Stimulated activated CD8-positive, alpha-beta memory T cell treated with anti-CD3 and anti-CD28 coated beads, Interleukin-7, amount 100 ng/mL, for 24 hours (primary cell): ENCODE measurements at places on chromosomes 4 and X.

DNA sequence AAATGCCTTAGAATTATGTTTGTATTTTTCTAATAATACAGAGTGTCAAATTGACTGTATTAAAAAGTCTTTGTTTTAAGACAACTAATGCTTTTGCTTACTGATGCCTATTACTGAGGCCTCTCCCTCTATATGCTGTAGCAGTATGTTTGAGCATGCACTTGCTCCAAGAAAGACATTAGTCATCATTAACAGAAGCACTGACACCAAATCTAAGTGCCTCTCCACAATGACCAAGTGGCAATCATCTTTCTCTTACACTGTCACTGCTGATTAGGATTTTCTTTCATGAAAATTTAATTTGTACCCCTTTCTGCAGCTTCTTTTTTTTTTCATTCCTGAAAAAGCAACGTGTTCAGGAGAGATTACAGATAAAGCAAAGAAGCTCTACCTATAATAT is 11.1 kb upstream of the MAB21L2 start:
- no peak for DNase-seq

DNA sequence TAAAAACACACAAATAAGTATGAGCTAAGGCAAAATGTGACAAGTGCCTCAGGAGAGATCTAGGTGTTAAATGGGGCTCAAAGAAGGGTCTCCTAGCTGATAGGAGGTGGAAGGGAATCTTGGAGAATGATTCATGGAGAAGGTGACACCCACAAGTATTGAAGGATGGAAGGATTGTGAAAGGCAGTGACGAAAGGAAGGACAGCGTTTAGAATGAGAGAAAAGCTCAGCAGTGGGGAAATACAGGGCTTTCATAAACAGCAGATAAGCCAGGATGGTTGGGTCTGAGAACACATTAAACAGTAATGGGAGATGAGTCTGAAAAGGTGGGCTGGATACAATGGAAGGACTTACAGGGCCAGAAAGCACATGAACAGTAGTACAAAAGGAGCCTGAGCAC is 11.5 kb downstream of the ANXA5 start:
- DNase-seq = no peak

DNA sequence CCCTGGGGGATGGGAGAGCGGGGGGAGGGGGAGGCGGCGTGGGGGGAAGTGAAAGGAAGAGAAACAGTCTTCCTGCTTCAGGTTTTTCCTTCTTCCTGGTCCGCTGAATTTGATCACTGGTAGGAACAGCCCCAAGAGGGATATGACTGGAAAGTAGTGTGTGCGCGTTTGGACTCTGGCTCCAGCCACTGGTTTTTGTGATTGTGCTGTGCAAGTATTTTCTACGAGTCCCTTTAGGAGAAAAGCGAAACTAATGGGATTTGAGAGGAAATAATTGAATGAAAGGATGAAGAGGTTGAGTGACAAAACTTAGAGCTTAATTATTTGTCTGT is 836 bp downstream of the PRRG1 start:
- DNase-seq = no peak

DNA sequence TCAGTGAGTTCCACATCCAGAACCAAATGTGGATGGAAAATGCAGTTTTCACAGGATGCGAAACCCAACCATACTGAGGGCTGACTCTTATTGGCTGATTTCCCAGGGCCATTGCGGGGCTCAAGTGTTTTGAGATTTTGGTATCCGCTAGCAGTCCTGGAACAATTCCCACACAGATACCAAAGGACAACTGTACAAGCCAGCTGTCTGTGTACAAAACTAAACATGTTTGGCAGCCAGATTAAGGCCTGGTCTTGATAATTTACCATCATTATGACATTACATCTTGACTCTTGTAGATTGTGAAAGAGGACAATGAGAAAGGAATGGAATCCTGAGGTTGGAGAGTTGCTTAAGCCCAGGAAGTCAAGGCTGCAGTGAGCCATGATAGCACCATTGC is 121.9 kb downstream of the DKK2 start:
- no peak for DNase-seq

GRCh38 chrX:50889582-50889981 is 21.0 kb upstream of the BMP15 start:
- DNase-seq = no peak

DNA sequence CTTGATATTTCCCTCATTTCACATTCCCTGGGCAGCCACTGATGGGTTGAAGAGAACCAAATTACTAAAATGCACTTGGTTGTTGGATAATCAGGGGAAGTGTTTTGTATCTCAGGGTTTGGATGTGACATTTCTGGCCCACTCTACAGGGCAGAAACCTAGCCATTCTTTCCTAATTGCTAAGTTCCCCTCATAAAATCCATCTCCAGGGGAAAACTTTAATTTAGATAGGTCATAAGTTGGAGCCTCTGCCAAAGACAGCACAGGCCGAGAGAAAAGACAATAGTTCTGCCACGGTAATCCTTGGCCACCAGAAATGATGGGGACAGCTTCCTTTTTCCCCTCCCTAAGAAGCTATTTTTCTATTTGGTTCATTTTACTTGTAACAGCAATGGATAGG is 192.7 kb upstream of the C1QTNF7 start:
- DNase-seq = no peak

DNA sequence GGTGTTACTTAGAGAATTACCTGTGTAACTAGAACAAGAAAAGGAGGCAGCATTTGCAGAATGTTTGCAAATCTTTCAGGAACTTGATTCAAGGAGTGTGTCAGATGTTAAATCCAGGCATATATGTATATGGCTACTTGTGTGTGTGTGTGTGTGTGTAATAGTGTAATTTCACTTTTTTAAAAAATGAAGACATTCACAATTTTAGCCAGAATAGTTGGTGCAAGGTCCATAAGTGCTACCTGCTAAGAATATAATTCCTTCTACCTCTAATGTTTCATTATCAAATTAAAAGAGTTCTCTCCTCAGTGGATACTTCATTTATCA is 158.0 kb downstream of the PALLD start:
- DNase-seq = no peak

DNA sequence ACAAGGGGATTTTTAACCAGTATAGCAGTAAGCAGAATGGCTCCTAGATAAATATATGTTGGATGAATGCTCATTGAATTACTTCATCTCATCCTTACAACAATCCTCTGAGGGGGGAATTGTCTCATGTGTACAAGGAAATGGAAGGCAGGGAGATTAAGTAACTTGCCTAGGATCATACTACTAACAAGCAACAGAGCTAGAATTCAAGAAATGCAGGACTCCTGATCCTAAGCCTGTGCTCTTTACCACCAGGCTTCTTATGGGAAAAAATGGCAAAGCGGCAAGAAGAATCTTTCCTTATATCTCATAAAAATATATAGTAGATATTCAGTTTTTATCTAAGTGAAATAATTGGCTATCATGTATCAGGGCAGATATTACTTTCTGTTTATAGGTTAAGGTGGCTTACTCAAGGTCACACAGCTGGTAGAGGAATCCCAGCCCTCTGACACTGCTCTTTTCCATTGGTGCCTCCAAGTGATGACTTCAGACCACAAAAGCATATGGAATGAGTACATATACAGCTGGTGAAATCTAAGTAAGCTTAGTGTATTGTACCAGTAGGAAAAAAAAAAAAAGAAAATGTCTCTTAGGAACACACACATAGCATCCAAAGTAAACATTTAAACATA is 2.1 kb downstream of the ABHD18 start:
- no peak for DNase-seq

DNA sequence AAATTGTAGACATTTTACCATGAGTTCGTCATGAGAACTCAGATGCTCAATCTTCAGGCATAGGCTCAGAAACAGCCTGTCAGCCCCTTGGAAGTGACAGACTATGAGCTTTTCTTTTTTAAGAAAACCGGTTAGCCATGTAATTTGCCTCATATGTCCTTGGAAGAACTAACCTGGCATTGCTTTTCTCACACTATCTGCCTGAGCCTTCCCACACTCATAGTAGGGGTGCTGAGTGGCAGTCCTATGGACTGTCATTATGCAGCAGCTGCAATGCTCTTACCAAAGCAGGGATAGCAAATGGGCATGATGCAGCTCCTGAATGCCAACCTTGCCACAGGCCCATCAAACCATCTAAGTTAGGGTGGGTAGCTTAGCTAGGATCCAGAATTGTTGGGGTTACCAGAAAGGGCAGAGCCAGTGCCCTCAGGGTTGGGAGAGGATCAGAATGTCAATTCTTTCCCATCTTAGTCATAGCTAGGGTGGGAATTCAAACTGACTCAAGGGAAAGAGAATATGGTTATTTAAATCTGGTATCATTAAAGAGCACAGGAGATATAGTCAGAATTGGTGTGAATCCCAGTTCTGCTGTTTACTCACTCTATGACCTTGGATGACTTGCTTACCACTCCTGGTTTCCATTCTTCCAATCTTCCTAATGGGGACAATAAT is 230.6 kb upstream of the CPEB2 start:
- no peak for DNase-seq

DNA sequence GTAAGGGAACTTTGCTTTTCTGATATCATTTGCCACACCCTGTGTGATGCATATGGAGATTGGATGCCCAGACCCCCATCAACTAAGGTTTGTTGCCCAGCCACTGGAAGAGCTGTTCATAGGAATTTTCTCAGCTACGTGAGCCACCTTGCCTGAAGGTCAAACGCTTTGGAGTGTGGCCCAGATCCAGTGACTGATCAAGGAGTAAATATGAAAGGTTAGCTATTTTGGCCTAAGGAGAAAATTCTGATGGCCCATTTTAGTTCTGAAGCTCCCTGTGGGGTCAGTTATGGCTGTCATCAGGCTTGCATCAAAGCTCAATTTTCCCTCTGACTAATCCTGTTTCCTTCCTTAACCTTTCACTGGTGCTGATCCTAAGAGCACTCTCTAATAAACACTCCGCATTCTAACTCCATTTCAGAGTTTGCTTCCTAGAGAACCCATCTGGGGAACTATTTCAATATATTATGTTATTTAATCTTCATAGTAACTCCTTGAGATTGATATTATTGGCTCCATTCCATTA is 407.7 kb downstream of the SPRY1 start:
- no peak for DNase-seq
